ENCODE measurements at places on chromosomes 4 and X. TPM values are rescaled to one million over a fixed set of nuclear protein-coding genes. Genes with fewer than 3 reads are reported as not detected.

DNA sequence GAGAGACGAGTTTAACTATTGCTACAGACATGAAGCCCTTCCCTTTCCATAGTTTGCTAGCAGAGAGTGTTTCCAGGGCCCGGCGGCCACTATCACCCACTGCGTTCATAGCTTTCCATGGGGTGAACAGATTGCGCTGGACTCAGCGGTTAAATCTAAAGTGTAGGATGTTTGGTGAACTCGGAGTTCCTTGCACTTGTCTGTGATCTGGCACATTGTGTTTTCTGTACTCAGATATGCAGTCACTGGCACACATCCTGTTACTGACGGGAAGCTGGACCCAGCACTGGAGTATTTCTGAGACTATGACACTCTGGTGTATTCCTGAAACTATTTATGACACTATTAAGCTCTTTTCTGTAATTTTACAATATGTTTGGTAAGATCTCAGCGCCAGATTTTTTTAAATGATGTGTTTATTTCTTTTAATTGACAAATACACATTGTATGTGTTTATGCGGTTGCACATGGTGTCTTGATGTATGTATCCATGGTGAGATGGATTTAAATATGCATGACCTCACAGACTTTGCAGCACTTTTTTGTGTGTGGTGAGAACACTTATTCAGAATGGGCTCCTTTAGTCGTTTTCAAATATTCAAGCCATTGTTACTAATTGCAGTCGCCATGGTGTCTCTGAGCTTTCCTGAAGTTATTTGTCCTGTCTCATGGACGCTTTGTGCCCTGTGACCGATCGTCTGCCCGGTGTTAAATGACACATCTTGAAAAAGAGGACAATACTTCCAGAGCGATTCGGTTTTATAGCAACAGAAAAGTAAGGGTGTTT is 14.1 kb downstream of the CD99 start:
- no peak for DNase-seq

DNA sequence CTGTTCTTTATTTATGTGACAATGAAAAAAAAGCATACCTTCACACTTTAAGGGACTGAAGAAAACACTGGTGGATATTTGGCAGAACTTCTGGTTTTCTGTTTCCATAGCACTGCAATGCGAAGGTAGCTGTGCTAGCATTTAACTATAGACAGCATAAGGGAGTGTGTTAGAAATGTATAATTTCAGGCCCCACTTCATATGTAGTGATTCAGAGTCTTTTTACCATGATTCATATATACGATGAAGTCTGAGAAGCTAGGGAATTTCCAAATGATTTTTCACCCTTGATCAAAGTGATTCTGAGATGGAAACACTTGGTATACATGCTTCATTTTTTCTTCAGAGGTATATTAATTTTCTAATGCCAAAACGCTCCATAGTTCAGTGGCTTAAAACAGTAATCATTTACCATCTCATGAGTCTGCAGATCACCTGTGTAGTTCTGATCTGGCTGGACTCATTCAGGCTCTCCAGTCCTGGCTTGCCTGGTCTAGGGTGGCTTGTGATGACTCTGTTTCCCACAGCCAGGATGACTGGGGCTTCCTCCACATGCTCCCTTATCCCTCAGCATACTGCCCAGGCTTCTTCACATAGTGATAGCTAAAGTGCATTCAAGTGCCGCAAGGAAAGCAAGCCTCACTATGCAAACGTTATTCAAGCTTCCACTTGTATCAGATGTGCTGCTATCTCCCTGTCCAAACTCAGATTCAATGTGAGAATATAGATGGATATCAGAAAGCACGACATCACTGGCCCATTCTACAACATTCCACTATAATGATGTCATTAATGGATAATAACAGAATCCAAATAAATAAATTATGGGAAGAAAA is 790.1 kb downstream of the TECRL start:
- peak; percentile 21 for DNase-seq

Gene GLRA3
- not detected for total RNA-seq

DNA sequence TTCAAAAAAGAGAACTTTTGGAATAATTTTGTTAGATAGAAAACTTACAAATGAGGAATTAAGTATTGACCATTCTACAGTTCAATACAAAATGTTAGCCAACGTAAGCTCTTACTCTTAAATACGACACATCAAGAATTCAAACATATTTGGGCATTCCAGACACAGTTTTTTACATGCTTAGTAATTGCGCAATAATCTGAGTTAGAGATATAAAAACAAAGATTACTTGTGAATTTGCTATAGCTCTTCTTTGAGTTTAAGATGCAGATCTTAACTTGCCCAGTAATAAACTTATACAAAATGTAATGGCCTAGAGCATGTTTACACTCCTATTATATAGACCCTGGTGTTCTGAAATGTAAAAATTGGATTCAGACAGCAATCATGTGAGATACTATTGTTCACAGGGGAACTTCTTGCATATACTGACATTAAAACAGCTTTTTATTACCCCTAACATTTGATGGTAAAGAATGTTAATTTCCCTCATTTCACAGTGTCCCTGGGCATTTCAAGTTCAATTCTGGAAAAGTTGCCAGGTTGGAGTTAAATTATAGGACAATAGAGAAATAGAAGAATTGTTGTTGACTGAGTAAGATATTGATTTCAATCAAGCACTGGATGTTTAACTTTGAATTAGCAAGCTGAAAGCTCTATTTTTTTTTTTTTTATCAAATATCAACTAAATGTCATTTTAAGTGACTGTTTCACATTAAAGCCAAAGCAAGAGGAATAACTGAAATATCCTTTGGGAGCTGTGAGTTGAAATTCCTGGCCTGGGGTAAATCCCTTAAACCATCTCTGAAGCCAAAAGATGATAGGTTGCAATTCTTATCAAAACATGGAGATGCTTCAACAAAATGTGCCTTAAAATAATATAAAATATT is 910 bp downstream of the HPGDS start:
- DNase-seq = no peak

- DNase-seq = no peak
These were observed 63.4 kb downstream of the HTT start for GRCh38 chr4:3137908-3138307.

DNA sequence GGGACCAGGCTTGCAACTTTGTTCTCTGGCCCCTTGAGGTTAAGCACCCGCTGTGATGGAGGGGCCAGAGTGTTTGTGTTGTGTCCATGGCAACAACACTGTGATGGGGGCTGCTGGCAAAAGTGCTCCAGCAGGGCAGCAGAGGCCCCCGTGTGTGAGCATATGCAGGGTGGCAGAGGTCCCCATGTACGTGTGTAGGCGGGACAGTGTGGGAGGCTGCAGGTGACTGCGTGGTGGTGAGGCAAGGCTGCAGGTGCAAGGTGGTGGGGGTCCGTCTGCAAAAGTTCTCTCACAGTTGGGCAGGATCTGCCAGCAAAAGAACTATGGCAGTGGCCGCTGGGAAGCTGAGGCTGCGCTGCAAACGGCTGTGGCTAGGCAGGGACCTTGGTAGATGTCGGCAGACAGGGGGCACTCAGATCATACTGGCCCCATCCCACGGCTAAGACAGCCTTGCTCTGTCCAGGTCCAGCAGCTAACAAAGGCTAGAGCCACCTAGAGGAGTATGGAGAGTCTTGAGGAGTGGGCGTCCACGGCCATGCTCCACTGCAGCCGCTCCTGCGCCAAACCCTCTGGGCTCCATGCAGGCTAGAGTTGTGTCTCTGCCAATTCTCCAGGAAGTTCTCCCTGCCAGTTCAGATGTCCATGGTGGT is 46.8 kb upstream of the PASD1 start:
- no peak for DNase-seq

Gene SERPINA7
- not detected for total RNA-seq

DNA sequence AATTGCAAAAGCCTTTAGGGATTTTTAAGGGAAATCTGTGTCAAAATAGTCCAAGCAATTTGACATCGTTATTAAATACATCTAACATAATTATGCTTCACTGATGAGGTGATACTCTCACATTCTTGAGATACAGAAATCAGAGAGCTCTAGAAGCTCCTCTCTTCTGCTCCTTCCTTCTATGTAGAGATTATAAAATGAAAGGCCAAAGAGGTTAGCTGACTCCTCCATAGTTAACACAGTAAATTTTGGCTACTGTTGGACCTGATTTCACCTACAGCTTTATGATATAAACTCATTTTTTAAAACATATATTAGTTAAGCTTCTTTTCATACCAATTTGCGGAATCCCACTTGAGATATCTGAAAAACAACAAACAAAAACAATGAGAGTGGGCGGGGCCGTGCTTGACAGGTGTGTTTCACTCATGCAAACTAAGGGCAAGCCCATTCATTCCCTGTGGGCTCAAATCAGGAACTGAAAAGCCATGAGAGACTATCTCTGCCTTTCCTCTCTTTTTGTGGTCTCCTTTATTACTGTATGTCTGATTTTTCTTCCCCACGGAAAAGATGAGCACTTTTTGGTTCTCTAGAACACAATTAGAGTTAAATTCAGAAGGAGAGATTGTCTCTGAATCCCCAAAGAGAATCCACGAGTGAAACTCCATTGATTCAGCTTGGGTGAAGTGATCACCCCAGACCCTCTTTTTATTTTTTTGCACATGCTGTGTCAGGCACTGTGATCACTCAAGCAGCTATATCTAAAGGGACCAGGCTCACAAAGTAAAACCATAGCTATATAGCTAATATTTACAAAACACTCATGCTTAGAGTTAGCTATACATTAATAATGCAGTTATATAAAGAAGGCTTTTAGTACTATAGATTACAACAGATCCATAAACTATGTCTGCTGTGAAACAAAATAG is 566.3 kb downstream of the IL15 start:
- no peak for DNase-seq

Gene TEX13C
- total RNA-seq = not detected

Measured in Caki2 (cell line).